Stimulated activated CD8-positive, alpha-beta memory T cell treated with anti-CD3 and anti-CD28 coated beads, Interleukin-4, amount 100 ng/mL, for 1 hour (primary cell): ENCODE measurements at places on chromosomes 2 and 18.

- no peak for DNase-seq
These were observed 30.1 kb downstream of the TMEM18 start for GRCh38 chr2:647003-647560.

DNA sequence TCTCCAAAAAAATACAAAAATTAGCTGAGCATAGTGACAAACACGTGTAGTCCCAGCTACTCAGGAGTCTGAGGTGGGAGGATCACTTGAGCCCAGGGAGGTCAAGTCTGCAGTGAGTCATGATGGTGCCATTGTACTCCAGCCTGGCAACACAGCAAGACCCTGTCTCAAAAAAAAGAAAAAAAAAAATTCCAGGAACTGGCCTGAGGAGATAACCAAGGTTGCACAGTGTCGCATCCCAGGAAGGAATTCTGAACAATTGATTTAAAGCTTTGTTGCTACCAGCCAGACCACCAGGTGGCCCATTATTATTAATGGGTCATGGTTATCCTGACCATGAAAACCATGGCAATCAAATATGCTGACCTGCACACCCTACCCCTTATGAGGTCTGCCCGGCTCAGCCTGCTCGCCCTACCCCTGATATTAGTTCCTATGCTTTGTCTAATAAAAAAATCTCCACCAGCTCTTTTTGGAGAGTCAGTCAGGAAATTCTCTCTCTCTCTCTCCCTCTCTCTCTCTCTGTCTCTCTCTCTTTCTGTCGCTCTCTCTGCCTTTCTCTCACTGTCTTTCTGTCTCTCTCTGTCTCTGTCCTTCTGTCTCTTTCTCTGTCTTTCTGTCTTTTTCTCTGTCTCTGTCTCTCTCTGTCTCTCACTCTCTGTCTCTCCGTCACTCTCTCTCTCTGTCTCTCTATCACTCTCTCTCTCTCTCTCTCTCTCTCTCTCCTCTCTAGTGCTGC is 73.7 kb downstream of the NCAPH start:
- no peak for DNase-seq

DNA sequence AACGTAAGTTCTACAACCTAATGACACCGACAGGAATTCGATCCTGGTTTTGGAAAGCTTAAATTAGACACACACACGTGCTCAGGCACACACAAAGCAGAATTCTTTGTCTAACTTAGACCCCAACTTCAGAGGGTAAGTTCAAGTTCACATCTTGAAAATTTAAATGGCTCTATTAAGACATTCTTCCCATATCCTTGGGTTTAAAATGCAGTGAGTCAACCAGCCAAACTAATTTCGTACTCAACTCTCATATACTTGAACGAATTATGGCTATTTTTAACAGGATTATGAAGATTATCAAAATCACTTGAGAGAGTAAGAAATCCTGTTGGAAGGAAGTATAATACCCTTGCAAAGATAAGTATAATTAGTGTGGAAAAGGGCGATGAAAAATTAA is 53.2 kb upstream of the ARL4C start:
- no peak for DNase-seq

GRCh38 chr2:182193291-182193690 is 207.6 kb downstream of the PPP1R1C start:
- no peak for DNase-seq

GRCh38 chr2:7019191-7019590 is 102.0 kb downstream of the RNF144A start:
- DNase-seq = no peak

DNA sequence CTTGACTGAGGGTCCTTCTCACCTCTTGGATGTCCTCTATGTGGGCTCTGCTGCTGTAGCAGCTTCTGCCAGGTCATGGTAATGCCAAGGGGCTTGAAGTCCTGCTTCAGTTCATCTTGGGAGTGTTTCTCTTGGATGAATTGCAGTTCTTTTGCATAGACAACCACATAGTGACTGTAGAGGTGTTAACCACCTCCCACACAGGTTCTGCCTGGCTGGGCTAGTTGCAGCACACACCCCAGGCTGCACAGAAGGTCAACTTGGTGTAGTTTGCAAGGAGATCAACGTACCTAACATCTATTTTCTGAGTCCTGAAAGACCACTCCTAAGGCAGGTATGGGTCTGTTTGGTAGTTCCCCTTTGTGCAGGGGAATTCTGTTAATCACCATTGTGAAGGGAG is 108.1 kb downstream of the ADCYAP1 start:
- DNase-seq = no peak

- no peak for DNase-seq
These were observed 82.6 kb upstream of the HNMT start for GRCh38 chr2:137881711-137882110.

GRCh38 chr2:217902379-217903141 is 100.2 kb downstream of the TNS1 start:
- DNase-seq = no peak

- DNase-seq = no peak
These were observed 36.8 kb downstream of the STON1 start for GRCh38 chr2:48566592-48567310.

DNA sequence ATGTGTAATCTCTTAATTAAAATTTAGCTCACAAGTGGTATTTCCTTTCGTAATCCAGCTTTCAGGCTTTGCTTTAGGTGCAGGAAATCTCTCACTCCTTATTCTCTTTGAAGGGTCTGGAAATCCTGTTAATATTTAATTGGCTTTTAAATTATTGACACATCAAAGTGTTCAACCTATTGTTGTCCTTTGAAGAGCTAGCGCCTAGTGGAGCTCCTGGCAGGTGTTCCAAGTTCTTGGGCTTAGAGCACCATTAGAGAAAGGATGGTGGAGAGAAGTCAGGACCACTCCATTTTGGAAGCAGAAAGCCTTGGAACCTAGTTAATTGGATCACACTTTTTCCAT is 92.4 kb downstream of the CABLES1 start:
- DNase-seq = no peak

DNA sequence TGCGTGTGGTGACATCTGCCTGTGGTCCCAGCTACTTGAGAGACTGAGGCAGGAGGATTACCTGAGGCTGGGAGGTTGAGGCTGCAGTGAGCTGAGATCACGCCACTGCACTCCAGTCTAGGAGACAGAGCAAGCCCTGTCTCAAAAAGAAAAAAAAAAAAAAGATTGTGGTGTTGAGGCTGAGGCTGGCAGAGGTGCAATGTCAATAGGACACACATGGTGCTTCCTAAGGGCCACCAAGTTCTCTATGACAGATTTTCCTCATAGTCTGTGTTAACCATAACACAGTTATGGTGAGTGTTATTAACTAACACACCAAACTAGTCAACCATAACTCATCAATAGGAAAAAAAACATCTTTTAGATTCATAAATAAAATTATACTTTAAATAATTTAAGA is 494.4 kb downstream of the TMX3 start:
- DNase-seq = no peak

- DNase-seq = no peak
These were observed 195.1 kb downstream of the LPIN1 start for GRCh38 chr2:11941201-11942177.

DNA sequence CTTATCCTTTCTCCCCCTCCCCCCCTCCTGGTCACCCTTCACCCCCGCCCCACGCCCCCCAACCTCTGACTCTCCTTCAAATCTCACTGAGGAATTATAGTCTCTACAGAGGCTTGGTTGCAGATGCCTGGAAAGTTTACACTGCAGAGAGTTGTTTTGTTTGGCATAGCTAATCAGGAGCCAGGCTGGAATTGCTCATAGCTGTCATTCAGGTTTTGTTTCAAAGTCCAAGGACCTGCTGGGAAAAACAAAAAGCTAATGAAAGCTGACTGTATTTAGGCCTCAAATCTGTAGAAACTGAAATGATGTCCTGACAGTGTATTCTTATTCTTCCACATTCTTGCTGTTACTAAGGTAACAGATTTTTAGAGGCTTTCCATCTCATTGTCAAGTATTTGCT is 22.6 kb downstream of the GREB1L start:
- no peak for DNase-seq

DNA sequence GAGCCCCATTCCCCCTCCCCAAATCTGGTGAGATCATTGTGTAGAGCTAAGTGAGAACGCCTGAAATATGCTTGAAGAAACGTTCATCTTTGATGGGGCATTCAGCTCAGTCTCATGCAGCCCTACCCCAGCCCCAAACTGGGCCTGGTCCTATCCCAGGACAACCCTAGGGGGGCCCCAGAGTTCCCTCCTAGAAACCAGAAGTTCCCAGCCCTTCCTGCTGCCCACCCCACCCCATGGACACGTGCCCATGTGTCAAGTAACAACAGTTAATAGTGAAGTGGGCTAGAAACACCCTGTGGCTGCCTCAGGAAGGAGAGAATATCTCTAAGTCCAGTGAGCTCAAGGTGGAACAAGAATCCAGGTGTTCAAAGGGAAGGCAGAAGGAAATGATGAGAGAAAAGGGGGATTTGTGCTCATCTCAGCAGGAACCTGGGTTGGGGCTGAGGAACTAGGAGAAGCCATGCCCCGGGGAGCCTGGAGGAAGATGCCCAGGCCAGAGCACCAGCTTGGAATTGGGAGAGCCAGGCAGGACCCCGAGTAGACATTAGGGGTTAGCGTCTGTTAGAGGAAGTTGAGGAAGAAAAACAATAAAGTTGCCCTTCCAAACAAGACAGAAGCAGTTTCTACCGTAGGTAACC is 20.1 kb upstream of the SLC20A1 start:
- no peak for DNase-seq

GRCh38 chr2:68849579-68850030 is 21.6 kb downstream of the BMP10 start:
- no peak for DNase-seq

- no peak for DNase-seq
These were observed 112.8 kb downstream of the ZNF516 start for GRCh38 chr18:76382275-76382674.

- DNase-seq = no peak
These were observed 85.9 kb downstream of the MTCL1 start for GRCh38 chr18:8791171-8791651.

GRCh38 chr2:234949762-234950434 is 1.9 kb upstream of the SH3BP4 start:
- DNase-seq = no peak

DNA sequence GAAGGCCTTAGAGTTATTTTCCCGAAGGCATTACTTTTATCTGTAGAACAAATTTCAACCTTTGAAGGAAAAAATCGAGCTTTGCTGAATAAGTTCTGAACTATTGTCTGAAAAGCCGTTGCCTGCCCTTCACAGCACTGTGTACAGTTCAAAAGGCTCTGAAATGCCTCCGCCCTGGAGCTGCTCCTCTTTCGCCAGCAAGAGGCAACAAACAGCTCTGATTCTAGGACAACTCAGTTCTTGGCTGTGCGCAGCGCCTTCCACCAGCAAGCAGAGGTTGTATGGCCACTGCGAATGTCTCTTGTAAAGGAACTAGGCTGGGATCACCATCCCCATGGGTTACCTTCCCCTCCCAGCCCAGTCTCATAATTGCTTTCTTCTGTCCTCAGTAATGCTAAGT is 308.5 kb downstream of the GBX2 start:
- no peak for DNase-seq

- DNase-seq = peak; percentile 27
These were observed 895 bp upstream of the GLS start for GRCh38 chr2:190879474-190880377.

DNA sequence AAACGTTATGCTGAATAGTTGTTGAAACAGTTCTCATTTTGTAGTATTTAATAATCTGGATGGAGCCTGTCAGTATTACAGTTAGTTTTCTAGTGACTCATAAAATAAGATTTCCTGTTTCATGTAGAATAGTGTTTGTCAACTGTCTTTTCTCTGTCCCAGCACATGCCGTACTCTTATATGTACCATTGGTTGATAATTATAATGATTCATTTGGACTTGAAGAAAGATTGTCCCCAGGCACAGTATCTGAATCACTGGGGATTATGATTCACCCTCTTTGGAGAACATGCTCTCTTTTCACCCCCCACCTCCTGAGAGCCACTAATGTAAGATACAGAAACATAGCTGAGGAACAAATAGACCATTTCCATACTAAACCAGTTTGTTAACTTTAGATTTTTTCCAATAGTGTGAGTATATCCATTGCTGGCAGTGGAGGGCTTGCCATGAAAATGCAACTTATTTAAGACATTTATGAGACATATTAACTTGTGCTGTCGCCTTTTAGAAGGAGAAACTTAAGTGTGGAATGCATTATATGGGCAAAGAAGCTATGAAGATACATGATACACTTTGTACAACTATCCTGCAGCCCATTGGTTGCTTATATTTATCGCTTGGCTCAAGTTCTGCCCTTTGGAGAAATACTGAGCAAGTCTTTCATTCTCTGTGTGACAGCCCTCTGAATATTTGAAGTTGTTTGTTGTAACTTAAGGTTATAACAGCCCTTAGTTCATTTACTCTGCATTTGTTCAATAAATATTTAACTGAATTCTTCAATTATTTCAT is 12.4 kb downstream of the COPS8 start:
- no peak for DNase-seq

DNA sequence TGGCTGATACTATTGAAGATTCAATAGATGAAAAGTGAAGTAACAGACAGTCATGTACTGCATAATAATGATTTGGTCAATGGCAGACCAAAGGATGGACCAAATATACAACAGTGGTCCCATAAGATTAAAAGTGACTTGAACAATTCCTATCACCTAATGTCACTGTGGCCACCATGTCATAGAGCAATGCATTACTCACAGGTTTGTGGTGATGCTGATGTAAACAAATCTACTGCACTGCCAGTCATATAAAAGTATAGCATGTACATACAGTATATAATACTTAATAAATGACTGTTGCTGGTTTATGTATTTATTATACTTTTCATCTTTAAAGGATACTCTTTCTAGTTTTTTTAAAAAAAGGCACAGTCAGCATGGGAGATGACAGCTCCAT is 99.9 kb downstream of the USP34 start:
- DNase-seq = no peak

DNA sequence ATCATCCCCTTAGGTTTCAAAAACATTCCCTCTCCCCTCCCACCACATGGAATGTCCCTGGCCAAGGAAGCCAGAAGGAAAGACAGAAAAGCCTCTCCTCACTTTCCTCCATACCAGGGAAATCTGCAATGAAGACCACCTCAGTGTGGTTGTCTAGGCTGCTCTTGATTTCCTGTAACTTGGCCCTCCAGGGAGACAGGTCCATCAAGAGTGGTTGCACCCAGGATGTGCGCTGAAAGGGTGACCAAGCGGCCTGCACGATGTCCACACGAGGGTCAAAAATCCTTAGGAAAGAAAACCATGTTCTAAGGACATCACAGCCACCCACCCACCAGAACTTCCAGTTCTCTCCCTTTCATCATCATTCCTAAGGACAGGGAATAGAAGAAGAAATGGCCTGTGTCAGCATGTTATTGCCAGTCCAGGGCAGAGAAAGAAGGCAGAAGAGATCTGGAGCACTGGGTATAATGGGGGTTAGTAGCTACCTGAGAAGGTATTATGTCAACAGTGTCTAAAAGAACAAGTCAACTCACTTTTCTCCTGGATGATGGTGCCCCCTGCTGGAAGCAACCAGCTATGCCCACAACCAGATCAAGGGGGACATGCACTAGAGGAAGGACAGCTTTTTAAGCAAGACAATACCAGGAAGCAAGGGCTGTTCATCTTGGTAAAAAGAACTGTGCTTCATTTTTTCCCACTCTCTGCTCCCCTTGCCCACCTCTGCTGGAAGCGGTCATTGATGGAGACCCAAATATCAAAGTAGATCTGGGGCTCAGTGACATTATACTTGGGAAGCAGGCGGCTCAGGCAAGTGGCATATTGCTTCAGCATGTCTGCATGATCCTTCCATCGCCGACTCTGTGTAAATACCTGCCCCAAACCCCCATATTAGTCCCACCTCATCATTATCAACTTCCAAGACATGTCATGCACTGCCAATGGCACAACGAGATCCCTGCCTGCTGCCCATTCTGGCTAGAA is 9.3 kb downstream of the GGCX start:
- peak; percentile 80 for DNase-seq

GRCh38 chr2:127226520-127227263 is 6.6 kb upstream of the CYP27C1 start:
- DNase-seq = no peak

- no peak for DNase-seq
These were observed 1162.6 kb upstream of the SLC39A10 start for GRCh38 chr2:194494401-194494800.
